Activated CD4-positive, alpha-beta T cell treated with anti-CD3 and anti-CD28 coated beads, Interleukin-2, Interleukin-6, amounts not matched to agents 100 ng/mL and 50 ng/mL, durations not matched to agents 16 hours and 8 hours (primary cell): ENCODE measurements at places on chromosomes 4 and X.

DNA sequence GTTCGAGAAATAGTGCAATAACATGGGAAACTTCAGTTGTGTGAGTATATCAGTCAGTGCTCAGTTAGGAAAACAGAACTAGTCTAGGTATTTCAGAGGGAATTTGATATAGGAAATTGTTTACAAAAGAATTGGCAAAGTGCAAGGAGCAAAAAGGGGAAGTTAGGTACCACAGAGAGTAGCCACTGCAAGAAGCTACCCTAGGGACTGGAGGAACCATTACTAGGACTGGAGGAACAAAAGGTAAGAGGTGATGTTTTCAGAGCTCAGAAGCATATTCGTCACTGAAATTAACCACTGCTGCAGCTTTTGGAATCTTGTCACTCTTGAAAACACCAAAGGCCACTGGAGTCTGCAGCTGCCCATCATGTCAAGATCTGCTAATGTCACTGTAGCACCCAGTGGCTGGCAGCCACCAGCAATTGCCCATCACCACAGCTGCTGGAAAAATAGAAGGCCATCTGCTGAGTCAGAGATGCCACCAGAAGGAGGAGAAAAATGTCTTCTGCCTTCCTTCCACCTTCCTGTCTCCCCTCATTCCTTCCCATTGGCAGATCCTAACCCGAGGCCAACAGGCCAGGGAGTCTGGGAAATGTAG is 160.6 kb upstream of the RPS6KA3 start:
- no peak for DNase-seq

- no peak for DNase-seq
Observed at GRCh38 chr4:101977076-101977475, 186.5 kb downstream of the BANK1 start.

DNA sequence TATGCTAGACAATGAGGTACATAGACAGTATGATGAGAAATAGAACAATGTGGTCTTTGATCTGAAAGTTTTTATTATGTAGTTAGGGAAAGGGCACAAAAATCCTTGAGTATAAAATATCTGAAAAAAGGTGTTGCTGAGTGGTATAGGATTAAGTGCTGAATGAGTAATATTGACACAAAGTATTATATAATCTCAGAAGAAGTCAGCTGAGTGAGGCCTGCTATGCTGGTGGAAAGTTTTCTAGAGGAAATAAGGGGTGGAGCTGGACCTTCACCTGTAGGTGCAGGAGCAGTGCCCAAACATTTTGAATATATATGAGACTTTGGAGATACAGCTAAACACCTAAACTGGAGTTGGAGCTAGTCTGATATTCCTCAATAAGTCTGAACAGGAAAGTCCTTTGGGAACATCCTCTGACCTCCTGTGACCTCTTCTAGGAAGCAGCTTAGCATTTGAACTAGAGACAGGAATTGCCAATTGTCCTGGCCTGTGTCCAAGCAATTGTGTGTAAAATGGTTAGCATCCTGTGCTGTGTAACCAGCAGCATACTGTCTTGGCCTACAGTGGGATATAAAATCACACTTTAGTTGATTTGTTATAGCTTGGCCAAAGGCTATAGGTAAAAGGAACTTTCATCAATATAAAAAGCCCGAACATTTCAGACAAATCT is 285.3 kb downstream of the ANKRD50 start:
- no peak for DNase-seq

GRCh38 chrX:11792461-11793421 is 34.7 kb downstream of the MSL3 start:
- peak; percentile 78 for DNase-seq

DNA sequence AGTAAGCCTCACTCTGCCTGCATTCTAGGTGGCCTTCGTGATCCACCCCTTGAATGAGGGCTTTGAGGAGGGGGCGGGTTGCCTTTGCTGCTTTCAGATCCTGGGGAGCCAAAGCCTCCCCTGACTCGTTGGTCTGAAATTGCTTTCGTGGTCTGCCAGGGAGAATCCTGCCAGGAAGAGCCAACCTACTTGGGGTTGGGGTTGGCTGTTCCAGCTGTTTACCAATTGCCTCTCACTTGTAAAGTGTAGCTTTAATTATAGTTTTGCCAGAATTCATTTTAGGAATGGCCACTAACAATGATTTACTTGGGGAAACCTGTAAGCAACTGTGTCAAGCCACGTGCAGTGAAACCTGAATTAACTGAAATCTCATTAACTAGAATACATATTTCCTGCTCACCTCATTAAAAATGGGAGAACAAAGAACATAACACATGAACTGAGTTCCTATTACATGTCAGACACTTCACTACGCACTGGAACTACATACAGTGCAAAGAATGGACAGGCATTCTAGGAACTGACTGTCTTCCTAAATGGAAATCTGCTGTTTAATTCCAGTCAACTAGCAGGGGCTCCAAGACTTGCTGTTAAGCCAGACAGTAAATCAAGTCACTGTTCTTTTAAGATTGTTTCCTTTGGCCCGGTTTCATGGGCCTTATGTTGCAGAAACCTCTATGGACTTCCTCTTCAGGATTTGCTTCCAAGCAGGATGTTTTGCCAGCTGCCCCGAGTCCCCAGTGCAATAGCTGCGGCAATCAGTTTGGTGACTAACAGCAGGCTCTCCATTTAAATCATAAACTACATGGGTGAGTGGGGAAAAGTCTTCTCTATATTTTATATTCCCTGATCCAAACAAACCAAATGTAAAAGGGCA is 16.4 kb upstream of the NKRF start:
- DNase-seq: no peak

- no peak for DNase-seq
Observed at GRCh38 chrX:110578270-110578669, 217.3 kb downstream of the CHRDL1 start.

DNA sequence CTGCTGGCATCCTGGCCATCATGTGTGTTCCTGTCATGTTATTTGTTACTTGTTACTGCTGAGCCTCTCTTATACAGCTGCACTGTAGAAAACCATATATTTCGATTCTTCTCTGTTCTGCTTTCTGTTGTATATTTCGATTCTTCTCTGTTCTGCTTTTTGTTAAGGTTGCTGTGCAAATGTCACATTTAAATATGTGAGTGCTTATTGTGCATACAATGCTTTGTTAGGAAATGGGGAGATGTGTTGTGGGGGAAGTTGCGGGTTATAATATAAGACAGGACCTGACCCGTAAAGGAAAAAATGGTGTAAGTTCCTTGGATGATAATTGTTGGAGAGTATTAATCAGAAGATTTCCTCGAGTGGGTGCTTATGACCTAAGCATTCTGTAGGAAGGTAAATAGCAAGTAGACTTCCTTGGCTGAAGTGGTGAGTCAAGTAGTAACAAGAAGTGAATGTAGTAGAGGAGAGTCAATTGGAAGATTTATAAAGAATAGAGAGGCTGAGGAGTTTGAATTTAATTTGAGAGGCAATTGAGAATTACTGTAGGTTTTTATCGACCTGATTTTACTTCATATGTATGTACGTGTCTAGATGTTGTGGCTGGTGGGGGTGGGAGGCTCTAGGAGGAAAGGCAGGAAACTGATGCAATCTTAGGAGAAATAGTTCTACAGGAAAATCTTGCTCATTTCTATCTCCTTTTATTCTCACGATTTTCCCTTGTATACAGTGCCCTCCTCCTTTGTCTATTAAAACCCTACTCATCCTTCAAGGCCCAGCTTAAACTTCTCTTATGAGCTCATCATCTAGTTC is 8.5 kb downstream of the OGT start:
- peak; percentile 37 for DNase-seq

DNA sequence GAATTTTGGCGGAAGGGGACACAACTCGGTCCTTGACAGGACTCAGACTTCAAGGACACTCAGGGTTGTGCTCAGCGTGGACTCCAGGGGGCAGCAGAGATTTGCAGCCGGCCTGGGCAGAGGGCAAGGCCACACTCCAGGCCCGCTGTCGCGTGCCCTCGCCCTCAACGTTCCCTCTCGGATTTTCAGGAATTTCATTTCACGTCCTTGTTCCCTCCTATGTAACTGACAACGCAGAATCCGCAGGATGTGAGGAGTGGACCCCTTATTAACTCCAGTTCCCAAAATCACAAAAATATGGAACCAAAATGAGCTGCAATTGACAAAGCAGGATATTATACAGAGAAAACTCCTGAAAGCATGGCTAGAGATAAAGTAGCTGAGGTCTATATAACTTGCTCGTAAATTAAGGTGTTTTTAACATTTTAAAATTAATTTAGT is 21.0 kb upstream of the DCTD start:
- DNase-seq: peak; percentile 78

- no peak for DNase-seq
Observed at GRCh38 chr4:43837171-43837570, 611.4 kb downstream of the KCTD8 start.

DNA sequence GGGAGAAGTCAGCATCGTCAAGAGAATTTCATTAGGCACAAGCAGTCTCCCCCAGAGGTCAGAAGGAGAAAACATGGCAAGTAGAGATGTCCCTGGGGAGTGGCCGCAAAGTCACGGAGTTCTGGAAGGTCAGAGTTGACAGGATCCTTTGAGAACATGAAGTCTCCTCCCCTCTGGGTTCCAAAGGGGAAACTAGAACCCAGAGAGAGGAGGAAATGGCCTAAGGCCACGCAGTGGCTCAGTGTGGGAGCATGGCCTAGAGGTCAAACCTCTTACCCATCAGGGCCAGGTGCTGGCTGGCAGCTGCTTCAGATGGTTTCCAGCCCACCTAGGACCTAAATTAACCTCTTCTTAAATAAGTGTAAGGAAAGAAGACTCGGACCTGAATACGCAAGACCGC is 884 bp downstream of the IDH3G start:
- DNase-seq: no peak

GRCh38 chr4:38958453-38959190 is 73.6 kb downstream of the TMEM156 start:
- peak; percentile 25 for DNase-seq

- DNase-seq: no peak
Observed at GRCh38 chr4:60129740-60130139, 1070.4 kb upstream of the ADGRL3 start.

- peak; percentile 54 for DNase-seq
Observed at GRCh38 chrX:145405012-145405411, 157.7 kb downstream of the SPANXN1 start.

GRCh38 chr4:76203541-76203940 is 10.1 kb downstream of the SCARB2 start:
- DNase-seq: no peak

DNA sequence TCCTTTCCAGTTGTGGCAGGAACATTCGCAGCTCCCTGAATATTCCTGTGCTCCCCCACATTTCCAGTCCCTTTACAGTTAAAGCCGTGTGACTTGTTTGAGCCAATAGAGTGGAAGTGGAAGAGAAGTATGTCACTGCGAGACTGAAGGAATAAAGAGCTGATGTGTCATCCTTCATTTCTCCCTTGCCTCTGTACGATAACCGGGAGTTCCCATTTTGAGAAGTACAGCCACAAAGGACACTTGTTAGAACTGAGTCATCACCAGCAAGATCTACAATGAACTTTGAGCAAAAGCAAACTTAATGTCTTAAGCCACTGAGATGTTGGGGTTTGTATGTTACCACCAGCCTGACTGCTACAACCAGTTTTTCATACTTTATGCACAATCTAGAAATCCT is 92.3 kb downstream of the SPRY1 start:
- DNase-seq: peak; percentile 51

- peak; percentile 65 for DNase-seq
Observed at GRCh38 chrX:131841496-131842437, 181.3 kb upstream of the STK26 start.

DNA sequence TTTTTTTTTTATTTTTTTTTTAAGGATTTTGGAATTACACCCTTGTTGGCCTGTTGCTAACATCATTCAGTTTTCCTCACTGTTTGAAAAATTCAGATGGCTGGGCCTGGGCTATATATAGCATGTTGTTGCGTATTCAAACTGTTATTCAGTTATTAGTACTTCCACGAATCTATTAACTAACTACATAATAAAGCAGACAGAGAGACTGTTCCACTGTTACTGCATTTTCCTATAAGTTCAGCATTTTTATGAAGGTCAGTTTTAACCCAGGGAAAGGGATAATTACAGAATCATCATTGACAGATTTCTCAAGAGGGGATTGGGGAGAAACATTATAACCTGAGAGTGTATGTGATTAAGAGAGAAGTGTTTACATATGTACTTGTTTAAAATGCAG is 3.1 kb downstream of the DOCK11 start:
- no peak for DNase-seq

GRCh38 chr4:118918388-118918787 is 29.7 kb downstream of the SYNPO2 start:
- DNase-seq: no peak

GRCh38 chr4:169420291-169420690 is 149.5 kb upstream of the SH3RF1 start:
- no peak for DNase-seq

- DNase-seq: no peak
Observed at GRCh38 chr4:82423245-82424054, 6.8 kb downstream of the HNRNPDL start.

- no peak for DNase-seq
Observed at GRCh38 chr4:90281541-90282355, 154.6 kb downstream of the CCSER1 start.

DNA sequence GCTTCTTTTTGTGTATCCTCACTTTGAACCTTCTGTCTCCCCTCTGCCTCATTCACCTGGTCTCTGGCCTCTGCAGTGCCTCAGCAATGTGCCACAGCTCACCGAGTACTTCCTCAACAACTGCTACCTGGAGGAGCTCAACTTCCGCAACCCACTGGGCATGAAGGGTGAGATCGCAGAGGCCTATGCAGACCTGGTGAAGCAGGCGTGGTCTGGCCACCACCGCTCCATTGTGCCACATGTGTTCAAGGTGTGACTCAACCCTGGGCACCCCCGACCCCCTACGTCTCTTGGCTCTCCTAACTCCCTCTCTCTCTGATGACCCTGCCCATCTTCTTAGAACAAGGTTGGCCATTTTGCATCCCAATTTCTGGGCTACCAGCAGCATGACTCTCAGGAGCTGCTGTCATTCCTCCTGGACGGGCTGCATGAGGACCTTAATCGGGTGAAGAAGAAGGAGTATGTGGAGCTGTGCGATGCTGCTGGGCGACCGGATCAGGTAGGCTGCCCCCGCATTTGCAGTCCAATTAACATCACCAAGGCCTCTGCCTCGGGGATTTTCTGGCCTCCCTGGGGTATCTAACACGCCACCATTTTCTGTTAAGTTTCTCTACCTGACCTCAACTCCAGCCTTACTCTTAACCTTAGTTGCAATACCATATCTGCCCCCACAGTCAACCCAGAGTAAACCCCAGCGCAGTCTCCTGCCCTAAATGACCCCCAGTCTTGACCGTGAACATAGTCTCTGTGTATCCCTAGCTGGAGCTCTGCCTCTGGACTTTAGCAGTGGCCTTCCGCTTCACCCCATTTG is 8.6 kb downstream of the USP11 start:
- no peak for DNase-seq

GRCh38 chr4:137980641-137981040 is 261.5 kb downstream of the SLC7A11 start:
- no peak for DNase-seq
